ENCODE measurements at places on chromosomes 12 and 14.

DNA sequence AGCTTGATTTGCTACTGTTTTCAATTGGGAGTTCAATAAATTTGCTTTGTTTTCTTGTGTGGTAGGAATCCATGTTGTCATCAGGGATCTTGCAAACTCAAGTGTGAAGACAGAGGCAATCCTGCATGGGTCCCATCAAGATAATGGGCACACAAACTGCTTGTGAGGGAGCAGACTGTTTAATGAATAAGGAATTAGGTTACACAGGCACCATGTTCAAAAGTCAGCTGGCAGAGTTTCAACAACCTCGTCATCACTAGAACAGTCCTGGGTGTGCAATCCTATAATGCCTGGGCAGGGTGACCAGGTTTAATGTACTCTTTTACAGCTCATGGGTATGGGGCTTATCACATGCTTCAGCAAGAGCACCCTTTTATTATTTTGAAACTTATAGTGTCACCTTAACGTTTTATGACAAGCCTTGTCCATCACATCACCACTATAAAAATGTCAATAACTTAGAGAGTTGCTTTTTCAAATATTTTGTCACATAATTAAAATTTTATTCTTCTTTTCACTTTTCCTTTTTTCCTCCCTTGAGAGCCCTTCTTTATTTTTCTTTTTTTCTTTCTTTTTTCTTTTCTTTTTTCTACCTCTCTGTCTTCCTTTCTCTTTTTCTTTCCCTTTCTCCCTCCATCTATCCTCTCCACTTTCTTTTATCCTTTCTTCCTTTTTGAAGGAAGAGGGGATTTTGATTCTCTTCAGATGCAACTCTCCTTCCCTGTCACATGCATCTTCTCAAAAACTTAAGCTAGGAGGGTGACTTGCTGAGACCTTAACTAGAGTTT lies 252.2 kb upstream of the ATP2B1 start:
- DNase-seq = no peak

DNA sequence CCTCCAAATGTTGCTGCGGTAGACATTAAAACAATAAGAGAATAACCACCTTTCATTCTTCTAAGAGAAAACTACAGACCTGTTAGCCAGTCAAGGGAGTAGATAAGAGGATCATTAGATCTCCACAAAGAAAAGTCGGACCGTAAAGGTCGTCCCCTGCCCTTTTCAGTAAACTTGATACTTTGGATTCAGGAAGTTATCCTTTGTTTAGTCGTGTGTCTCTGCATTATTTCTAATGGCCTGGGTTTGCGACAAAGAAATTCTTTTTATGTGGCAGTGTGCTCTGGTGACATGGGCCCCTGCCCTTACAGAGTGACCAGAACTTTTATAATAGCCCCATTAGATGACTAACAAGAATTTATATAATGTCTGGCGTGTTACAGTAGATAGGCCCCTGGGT lies 44.6 kb upstream of the EVL start:
- no peak for DNase-seq

- DNase-seq = no peak
These were observed 21.4 kb upstream of the NCOR2 start for GRCh38 chr12:124588751-124589267.

- DNase-seq = no peak
These were observed 33.6 kb upstream of the CRY1 start for GRCh38 chr12:107126796-107127481.

- DNase-seq = no peak
These were observed 23.9 kb downstream of the SLC7A8 start for GRCh38 chr14:23159532-23159931.

DNA sequence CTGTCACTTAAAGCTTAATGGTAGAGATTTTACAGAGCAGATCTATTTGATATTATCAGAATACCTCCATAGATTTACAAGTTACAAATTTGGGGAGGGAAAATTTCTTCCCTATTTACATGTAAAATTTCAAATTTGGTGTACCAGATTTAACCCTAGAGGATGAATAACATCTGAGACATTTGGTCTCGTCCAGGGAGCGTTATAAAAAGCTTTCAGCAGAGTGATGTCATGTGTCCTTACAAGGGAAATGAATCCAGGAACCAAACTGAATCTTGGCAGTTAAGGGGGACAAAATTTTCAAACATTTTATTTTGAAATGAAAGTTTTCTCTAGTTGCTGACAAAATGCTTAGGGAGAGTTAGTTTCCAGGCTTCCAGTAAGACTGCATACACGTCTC lies 4.5 kb upstream of the CDK17 start:
- DNase-seq = no peak

- no peak for DNase-seq
These were observed 9.2 kb downstream of the AGAP2 start for GRCh38 chr12:57729321-57729844.

DNA sequence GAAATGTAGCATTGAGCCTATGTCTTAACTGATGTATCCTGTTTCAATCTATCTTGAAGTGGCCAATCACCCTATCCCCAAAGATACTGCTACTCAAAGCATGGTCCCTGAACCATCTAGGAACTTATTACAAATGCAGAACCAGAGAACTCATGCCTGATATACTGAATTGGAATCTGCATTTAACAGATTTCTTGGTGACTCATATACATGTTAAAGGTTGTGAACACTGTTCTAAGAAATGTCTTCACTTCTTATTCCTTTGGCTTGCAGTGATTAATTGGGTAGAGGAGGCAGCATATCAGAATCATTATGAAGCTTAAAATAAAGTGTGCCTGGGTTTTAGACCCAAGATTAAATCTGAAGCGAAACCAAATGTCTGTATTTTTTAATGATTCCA lies 795.6 kb downstream of the DIO2 start:
- no peak for DNase-seq

DNA sequence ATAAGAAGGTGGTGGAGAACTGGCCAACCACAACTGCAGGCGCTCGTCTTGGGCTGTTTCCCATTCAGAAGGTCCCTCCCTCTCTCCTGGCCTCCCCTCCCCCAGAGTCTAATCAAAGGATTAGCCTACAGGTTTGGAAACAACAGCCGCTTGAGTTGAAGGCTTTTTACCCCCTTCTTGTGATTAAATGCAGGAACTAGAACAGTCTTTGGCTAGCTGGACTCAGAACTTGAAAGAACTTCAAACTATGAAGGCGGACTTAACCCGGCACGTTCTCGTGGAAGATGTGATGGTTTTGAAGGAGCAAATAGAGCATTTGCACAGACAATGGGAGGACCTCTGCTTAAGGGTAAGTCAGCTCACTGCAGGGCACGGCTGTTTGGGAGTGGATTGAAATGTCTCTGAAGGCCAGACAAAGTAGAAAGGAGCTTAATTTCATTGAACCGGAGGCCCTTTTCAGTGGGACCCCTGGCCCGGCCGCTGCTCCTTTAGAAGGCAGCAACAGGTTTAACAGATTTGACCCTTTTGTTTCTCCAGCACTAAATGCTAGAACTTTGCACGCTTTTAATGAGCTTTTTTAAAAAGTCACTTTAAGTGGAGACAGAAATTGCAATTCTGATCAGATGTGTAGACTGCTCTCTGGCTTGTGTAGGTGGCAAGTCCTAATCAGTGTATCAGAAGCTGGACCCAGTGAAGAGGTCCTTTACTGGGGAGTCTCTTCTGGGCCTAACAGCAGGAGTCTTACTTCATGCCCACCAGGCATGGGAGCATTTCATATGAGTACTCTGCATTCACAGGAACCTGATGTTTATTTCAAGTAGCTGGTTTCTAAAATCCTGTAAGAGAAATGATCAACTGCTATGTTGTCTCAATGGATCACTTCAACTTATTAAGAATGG lies 107.7 kb downstream of the ESR2 start:
- DNase-seq = no peak

DNA sequence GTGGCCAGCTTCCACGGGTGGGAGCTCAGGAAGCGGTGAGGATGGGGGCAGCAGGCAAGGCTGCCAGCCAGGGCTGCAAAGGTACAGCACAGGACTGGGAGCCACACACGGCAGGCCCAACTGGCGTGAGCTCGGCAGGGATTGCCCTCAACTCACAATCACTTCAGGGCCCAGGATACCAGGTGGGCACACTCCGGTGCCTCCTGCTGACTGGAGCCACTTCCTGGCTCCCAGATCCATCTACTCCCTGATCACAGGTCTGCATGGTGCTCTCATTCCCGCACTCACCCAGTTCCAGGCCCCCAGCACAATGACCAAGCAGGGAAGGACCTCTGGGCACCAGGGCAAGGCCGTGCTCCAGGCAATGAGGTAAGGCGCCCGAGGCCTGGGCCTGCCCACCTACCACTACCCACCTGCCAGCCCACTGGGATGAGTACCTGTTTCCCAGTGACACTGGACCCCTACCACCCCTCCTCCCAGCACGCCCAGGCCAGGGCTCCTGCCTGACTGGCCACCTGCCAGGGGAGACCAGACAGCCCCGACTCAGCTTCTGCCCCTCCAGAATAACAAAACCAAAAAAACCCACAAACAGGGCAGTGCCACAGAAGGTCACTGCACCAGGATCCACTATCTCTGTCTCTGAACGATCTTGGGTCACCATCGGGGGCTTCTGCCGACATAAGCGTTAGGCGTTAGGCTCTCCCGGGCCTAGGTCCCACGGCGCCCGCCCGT lies 1.8 kb downstream of the JAG2 start:
- DNase-seq = no peak

GRCh38 chr12:116528065-116528464 lies 31.1 kb upstream of the MAP1LC3B2 start:
- no peak for DNase-seq

DNA sequence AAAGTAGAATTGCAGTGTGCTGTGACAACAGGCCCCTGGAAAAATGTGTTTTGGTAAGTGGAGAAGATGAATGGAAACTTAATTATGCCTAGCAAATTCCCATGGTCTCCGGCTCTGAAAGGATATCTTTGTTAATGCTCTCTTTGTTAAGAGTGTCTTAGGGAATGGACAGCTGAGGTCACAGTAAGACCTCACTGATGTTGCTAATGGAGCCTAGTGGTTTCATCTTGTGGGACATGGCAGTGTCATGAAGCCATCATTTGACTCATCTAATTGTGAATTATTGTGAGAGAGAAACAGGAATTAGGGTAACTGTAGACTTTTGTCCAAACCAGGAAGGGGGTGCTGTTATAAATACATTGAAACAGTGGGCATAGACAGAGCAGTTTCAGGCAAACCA lies 330.3 kb downstream of the TMTC2 start:
- DNase-seq = no peak

GRCh38 chr12:62249419-62249818 lies 10.8 kb upstream of the USP15 start:
- no peak for DNase-seq

DNA sequence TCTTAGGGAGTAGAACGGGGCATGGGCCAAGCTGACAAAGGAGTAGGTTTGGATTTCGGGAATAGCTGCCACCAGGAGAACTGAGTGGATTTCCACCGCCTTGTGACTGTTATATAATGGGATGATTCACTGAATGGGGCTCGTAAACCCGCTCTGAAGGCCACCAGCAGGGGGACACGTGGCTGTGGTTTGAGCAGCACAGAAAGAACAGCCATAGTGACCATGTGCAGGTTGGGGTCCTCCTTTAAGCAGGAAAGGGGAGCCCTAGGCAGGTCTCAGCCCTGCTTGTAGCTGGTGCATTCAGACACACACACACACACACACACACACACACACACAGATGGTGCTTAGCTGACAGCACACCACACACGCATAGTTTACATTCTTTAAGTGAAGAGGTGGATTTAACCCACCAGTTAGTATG lies 8.6 kb upstream of the ASB2 start:
- no peak for DNase-seq

DNA sequence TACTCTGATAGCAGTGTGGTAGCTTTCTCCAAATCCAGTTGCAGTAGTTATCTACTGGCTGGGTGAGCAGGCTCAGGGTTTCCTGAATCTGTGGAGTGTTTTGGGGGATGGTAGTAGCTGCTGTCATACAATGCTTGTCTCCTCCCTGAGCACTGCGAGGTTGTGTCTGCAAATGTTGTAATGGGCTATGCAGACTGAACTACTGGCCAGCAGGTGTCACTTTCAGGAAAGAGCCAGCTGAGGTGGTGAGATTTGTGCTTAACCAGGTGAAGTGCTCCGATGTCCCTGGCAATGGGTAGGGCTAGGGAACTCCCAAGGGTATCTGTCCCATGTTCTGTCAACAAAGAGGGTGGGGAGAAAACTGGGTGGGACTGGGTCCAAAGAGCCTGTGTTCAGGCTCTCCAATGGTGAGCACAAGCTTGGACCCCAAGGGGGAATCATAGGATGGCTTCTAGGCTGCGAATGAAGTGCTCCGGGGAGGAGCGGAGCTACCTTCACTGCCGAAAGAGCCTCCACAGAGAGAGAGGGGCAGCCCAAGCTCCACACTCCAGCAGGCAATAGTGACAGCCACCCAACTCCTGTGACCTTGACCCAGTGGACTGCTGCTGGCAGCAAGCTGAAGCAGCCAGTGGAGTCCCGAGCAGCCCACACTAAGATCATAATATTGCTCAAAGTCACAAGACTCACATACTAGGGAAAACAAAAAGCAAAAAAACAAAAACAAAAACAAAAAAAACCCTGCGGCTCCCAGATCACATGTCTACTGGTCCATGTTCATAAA lies 1324.0 kb upstream of the USP15 start:
- DNase-seq = no peak

- DNase-seq = no peak
These were observed 65.1 kb downstream of the RNFT2 start for GRCh38 chr12:116803013-116803736.

- no peak for DNase-seq
These were observed 6.5 kb upstream of the VRK1 start for GRCh38 chr14:96790706-96791105.

DNA sequence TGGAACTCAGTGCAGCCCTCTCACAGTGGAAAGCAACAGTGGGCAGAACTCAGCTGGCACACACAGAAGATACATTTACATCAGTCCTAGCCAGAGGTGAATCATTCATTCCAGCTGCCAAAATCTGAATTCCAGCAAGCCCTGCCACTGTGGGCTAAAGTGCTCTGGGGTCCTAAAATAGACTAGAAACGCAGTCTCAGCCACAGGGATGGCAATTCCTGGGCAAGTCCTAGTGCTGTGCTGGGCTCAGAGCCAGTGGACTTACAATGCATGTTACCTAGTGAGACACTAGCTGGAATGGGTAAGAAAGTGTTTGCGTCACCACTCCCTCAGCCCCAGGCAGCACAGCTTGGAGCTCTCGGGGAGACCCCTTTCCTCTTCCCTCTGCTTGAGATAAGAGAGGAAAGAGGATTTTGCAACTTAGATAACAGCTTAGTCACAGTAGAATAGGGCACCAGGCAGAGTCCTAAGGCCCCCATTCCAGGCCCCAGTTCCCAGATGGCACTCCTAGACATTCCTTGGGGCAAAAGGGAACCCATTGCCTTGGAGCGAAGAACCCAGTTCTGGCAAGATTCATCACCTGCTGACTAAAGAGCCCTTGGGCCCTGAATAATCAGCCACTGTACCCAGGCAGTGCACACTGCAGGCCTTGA lies 592.9 kb downstream of the FSCB start:
- no peak for DNase-seq

GRCh38 chr14:100115726-100116125 lies 43.7 kb downstream of the DEGS2 start:
- no peak for DNase-seq

GRCh38 chr12:3084742-3085141 lies 7.6 kb downstream of the TSPAN9 start:
- DNase-seq = no peak

- no peak for DNase-seq
These were observed 40.7 kb downstream of the BCL11B start for GRCh38 chr14:99231161-99231849.

Measured in stimulated activated CD4-positive, alpha-beta T cell treated with anti-CD3 and anti-CD28 coated beads, Interleukin-1b, Interleukin-23, amount 100 ng/mL, for 4 hours (primary cell).